Activated CD8-positive, alpha-beta T cell treated with anti-CD3 and anti-CD28 coated beads, Interleukin-2, amount 10 ng/mL, durations not matched to agents 7 days and 5 days (primary cell): ENCODE measurements at places on chromosomes 4 and X.

- DNase-seq = no peak
Measured at GRCh38 chr4:73875401-73875800, 6.2 kb downstream of the CXCL1 start.

DNA sequence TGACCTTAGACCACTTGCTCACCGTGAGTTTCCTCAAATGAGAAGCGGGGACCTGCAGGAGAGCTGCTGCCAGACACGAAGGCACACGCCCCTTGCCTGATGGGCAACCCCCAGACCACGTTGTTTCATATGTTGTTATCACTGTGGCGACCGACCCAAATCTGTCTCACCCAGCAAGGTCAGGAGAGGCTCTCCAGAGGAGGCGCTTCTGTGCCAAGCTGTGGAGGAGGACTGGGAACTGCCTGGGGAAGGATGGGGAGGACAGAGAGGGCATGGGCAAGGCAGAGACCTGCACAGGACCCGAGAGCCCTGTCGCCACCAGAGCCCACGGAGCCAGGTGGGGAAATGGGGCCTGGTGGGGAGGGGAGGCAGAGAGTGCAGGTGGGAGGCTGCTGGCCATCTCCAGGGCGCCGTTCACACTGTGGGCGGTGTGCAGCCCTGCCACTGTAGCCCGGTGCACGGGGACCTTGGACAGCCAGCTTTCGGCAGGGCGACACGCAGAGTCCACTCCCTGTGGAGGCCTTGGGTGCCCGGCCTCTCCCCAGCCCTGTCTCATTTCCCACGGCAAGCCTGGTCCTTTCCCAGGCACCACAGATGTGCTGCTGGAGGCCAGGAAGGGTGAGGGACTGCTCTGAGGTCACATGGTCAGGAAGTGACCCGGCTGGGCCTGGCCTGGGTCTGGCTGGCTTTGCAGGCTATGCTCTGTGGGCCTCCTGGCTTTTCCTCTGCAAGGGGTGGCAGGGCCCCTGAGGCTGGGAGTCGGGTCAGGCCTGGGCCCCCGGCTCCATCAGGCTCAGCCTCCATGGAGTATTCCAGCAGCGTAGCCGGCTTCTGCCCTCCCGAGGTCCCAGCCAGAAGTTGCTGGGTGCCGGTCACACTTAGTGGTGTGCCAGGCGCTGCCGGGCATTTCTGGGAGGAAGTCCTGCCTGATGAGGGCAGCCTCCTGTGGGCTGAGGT is 3.2 kb downstream of the HTRA3 start:
- DNase-seq = no peak

GRCh38 chr4:160826339-160826679 is 1337.5 kb downstream of the FSTL5 start:
- DNase-seq = no peak

GRCh38 chr4:79413886-79414285 is 5.9 kb upstream of the GK2 start:
- DNase-seq = no peak

- DNase-seq = no peak
Measured at GRCh38 chr4:5474756-5475155, 233.6 kb downstream of the EVC2 start.

- DNase-seq = no peak
Measured at GRCh38 chr4:163701916-163702315, 207.4 kb downstream of the TMA16 start.

DNA sequence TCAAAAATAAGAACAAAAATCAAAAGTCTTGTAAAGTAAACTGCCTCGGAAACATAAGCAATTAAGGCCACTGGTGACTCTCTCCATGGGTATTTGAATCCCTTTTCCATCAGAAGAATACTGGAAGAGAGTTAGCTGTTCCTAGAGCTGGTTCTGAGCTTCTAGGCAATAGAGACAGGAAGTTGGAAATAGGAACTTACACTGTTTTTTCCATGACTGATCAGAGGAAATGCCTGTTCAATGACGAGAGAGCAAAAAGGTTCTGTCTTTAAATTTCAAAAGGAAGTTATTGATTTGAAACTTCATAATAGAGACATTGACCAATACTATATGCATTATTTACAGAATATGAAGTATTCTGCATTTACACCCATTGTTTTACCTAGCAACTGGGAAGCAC is 503.5 kb upstream of the ARX start:
- DNase-seq = no peak

- DNase-seq = no peak
Measured at GRCh38 chr4:102358128-102358527, 12.8 kb upstream of the SLC39A8 start.

DNA sequence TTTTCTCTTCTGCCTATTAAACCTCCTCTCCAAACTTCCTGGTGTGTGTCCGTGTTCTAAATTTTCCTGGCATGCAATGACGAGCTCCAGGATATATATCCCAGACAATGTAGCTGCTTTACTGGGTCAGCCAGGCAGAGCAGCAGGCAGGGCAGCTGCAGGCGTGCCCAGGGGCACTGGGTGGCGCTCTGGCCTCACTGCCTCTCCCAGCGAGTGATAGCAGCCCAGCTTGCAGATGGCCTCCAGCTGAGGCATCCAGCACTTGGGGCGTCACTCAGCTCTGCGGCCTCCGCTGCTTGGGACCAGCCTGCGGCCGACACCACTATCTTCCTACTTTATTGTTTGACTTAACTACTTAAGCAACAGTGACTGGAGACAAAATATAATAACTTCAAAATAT is 23.0 kb upstream of the UBA6 start:
- DNase-seq = no peak

- DNase-seq = no peak
Measured at GRCh38 chr4:30281986-30282385, 438.2 kb upstream of the PCDH7 start.

DNA sequence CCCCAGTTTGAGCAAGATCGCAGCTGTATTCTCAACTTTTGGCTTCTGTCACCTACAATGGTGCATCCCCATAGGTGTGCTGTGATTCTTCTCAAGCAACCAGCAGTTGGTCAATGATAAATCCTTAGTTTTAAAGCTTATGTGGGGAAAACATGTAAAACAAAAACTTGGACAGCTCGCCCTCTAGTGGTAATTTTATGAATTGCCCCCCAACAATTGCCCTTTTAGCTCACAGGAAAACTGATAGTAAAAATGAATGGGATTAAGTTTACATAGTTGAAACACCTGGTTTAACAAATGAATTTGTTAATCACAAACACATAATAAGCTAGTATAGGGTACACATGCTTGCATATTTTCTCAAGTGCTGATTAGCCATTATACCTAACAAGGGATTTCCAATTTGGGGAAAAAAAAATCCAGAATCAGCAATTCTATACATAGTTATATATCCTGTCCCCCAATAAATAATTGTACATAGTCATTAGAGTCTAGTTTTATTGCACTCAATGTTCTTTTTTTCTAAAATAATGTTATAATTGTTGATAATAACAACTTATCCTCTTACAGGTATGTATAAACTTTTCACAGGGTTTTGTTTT is 30.1 kb downstream of the TEX13A start:
- DNase-seq = peak; percentile 23

DNA sequence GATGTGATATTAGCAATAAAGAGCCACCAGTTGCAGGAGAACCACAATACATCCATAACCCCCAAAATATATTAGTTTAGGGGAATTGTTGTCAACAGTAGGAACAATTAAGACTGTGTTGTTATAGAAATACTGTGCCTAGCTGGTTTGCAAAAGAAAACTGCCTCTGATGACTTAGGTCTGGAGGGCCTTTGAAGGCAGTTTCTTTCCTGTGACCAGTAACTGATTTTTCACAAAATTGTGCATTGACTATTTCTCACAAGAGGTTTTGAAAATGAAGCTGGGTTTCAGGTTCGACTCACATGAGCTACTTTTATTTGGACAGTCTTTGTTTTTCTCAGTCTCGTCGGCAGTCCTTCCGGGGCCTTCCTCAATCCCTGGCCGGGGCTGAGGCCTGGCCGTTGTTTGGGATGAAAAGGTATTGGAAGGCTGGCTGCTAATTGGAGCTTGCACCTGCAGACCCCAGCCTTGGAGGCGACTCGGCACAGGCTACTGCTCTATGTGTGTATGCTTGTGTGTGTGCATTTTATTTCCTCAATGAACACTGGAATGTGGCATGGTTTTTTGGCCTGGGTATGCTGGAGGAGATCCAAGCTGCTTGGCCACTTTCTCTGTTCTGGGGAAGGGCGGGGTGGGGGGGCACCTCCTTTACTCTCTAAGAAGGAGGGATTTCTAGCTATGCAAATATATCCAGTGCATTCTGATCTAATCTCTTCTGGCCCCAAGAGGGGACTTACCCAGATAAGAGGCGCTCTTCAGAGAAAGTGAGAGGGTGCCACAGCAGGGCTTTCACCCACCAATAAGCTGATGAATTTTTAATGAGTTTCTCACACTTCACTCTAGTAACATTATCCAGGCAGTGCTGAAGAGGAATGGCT is 49.5 kb upstream of the LNX1 start:
- DNase-seq = no peak

- no peak for DNase-seq
Measured at GRCh38 chr4:41424522-41424921, 113.4 kb upstream of the LIMCH1 start.

DNA sequence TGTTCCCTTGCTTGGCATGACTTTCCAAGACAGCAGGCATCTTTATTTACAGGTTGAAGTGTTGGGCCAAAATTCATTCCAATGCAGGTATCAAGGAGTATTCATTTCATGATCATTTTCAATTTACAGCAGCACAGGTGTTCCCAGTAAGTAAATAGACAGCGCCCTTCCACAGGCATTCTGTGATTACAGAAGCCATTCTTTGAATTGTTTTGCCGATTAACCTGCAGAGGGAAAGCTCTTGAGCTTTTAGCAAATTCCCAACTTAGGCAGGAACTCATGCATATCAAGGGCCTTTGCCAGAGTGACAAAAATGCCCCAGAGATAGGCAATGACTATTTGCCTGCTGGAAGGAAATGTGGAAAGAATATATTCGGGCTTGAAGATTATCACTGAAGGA is 6.8 kb downstream of the TXK start:
- DNase-seq = no peak

- DNase-seq = no peak
Measured at GRCh38 chrX:108091878-108092291, 307 bp downstream of the ATG4A start.

GRCh38 chrX:40581336-40581920 is 658 bp downstream of the ATP6AP2 start:
- peak; percentile 32 for DNase-seq

DNA sequence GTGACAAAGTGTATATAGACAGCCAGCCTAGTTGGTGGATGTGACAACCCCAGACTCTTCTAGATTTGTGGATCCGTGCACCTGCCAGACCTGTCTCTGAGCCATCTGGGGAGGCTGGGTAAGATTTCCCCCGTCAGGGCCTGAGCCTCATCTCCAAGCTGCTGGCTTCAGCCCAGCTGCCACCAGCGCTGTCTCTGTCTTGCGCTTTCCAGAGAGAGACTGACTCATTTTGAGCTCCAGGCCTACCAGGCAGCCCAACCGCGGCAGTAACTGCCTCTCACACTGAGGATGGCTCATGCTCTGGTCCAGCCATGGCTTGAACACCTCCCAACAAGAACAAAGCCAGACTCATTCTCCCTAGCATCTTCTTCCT is 26.4 kb downstream of the NOP14 start:
- DNase-seq = no peak

GRCh38 chr4:142728233-142728632 is 117.9 kb downstream of the INPP4B start:
- DNase-seq = no peak

DNA sequence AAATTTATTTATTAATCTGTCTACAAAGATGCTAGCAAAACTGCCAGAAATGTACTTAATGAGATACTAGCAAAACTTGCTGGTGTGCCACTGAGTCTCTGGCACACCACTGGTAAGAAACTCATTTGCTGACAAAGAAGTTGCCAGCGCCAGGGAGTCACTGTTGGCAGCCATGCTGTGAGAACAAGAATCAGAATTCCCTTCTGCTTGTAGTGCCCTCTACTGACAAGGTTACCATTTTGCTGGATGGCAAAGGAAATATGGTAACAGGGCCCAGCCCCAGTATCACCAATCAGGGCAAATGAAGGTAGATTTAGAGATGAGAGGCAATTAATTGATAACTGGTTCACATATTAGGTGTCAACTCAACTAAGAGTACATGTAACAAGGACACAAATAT is 750.1 kb upstream of the ADGRL3 start:
- DNase-seq = no peak

DNA sequence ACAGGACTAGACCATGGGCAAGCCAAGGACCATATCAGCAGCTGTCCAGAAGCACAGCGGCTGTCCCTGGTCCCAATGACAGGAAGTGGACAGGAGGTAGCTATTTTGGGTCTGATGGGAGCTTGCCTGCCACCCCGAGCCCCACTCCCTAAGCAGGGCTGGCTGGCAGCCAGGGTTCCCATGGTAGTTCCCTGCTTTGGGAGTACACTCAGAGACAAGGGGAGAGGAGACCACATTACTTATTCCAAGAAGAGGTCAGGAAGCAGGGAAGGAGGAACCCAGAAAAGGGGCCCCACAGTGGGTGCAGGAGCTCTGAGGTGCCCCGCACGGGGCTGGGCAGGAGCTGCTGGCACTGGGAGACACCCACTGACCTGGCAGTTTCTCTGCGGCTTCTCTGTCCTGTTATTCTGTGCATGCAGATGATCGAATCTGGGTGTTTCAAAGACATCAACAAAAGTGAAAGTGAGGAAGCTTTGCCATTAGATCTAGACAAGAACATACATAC is 36.3 kb downstream of the HTT-AS start:
- peak; percentile 42 for DNase-seq

- no peak for DNase-seq
Measured at GRCh38 chr4:182224192-182224850, 18.9 kb upstream of the TENM3 start.

GRCh38 chr4:114487101-114487500 is 111.5 kb upstream of the UGT8 start:
- DNase-seq = no peak

DNA sequence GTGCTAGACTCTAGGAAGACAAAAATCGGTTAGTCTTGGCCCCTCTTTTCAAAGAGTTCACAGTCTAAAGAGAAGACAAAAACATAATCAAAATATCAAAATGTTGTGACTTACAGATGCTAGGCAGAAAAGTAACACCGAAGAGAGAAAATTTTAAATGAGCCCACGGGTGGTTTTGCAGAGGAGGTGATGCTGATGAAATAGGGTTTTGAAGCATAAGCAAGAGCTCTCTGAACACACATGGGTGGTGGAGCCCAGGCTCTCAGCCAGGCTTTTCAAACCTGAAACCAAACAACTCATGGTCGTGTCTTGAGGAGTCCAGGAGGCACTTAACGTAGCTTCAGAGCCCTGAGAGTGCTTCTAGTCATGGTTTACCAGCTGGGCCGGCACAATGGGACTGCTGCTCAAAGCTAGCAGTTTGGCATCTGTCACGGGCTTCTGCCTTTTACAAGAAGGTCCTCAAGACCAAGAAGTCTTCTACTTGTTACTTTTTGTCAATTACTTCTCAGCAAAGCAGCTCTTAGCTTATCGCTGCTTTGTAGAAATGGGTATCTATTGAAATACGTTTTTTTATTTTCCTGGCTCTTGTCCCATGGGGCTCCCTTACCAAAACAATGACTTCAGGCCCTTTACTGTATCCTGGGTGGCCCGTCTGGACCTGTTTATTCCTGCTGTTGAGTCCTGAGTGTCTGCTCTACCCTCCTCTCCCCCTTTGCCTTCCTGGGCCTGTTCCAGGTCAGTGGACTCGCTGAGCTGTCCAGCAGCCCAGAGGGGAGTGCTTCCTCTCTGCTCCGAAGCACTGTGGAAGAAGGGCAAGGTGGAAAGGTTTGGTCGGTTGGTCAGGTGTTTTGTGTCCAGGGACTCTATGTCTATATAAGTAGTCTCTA is 69.5 kb downstream of the TNIP2 start:
- DNase-seq = no peak

- no peak for DNase-seq
Measured at GRCh38 chr4:112840061-112840460, 203.1 kb downstream of the LARP7 start.

- DNase-seq = no peak
Measured at GRCh38 chr4:103410386-103410785, 212.2 kb upstream of the CENPE start.

- no peak for DNase-seq
Measured at GRCh38 chrX:135403374-135403773, 18.4 kb upstream of the SMIM10L2A start.
